ENCODE measurements at places on chromosomes 5 and 9.
A peak's percentile ranks its signal among the peaks of the same experiment; 100 is the strongest.

DNA sequence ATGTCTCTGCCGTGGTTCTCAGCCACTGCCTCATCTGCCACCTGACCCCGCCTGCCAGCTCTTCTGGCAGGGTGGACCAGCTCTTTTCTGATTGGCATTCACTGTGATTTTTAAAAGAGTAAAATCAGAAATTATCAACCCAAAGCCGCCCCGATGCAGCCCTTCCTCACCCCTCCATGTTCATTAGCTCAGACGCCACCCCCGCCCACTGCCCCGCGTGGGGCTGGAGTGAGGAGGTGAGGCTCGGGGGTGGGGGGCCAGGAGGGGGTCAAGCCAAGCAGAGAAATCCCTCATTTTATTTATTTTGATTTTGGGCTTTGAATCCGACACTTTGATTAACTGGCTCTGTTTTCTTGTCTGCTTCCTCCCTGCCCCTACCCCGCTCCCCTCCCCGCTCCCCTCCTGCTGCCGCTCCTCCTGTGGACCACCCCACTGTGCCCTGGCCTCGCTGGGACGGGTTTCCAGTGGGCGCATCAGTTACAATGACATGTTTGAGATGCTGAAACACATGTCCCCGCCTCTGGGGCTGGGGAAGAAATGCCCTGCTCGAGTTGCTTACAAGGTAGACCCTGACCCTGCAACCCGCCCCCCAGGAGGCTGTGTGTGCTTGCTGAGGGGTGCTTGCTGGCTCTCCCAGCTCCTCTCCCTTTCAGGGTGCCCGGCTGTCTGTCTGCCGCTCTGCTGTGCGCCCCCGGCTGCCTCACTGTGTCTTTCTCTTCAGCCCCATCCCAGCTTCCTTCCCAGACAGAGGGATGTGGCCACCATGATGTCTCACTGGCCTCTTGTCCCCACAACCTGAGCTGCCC lies 224.9 kb downstream of the CACNA1B start:
- no peak for DNase-seq

DNA sequence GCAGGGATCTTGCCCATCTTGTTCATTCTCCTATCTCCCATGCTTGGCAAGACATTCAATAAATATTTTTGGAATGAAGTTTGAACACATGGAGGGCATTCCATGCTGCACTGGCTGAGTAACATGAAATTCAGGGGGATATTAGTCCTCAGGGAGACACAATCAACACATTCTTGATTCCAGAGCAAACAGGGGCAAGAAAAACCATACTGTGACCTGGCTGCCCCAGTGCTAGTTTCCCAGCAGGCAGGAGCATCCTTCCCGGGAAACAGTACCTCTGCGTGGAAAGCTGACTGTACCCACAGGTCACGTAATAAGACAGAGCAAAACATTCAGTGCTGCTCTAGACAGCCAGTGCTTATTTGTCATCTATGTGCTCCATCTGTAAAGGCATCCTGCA lies 66.3 kb upstream of the SPOCK1 start:
- DNase-seq = no peak

GRCh38 chr5:134289509-134290113 lies 63.7 kb upstream of the PPP2CA start:
- peak; percentile 4 for DNase-seq

DNA sequence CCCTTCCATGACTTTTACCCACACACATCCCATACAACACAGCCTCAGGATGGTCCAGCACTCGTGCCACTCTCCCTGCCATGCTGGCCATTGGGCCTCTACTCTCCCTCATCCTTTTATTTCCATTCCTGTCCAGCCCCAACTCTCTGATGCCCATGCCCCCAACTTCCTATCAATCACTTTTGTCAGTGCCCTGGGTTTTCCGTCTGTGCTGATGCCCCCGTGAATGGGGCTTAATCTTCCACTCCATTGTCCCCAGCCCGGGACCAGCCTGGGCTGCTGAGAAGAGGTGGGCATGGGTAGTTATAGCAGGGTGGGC lies 12.6 kb upstream of the ACSL6 start:
- DNase-seq = no peak

- DNase-seq = no peak
These were observed 107.2 kb upstream of the SLIT3 start for GRCh38 chr5:169408171-169408570.

DNA sequence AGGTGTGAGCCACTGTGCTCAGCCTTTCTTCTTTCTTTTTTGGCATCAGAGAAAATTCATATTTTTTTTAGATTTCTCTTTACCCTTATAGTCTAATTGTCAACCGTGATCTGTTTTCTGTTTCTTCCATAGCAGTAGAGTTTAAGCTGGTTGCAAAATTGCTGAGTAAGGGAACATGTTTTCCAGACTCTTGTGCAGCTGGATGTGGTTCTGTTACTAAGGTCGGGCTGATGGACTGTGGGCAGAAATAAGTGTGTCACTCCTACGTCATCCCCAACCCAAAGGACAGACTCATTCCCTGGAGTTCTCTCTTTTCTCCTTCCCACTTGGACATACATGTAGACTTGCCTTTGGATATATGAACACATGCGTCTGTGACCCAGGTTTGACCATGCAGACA lies 64.1 kb upstream of the GOLM1 start:
- no peak for DNase-seq

DNA sequence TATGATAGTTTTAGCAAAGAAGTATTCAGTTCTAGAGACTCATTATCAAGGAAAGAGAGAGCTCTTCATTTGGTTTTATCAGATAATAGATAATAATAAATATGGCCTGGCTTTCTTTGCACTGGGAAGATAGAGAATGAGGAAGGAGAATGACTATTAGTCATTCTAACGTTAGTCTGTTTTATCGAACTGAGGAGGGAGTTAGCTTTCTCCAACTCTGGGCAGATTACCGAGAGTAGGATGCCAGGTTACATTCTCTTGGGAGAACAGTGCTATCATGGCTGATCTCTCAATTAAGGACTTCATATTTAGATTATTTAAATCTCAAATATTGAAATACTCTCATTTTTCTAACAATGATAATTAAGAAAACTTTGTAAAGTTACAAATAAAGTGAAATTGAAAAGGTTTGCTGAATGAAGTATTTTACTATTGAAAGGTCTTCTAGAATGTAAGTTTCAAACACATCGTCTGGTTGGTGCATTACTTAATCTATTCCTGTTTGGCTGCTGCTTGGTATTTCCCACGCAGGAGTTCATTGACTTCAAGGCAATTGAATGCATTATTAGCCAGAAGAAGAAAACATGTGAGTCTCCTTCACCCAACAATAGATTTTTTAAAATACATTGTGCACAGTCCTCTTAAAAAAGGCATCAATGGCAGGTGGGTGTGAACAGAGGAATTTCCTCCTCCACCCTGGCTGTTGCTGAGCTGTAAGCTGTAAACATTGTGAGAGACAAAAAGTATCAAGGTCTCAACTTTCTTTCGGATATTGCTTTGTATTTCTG lies 140.8 kb downstream of the C9orf152 start:
- DNase-seq = no peak

DNA sequence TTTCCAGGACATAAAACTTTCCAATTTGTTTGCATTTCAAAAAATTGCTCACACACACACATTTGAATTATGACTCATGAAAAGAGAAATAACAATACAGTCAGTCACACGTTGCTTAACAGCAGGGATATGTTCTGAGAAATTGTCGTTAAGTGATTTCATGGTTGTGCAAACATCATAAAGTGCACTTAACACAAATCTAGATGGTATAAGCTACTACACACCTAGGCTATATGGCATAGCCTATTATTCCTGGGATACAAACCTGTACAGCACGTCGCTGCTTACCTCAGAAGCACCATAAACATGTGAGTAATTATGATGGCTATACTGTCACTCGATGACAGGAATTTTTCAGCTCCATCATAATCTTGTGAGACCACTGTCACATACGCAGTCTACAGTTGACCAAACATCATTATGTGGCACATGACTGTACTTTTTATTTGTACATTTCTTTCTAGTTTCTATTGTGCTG lies 378.2 kb downstream of the ACTL7B start:
- DNase-seq = no peak

- DNase-seq = no peak
These were observed 5.2 kb downstream of the KCNN2 start for GRCh38 chr5:114367029-114367428.

DNA sequence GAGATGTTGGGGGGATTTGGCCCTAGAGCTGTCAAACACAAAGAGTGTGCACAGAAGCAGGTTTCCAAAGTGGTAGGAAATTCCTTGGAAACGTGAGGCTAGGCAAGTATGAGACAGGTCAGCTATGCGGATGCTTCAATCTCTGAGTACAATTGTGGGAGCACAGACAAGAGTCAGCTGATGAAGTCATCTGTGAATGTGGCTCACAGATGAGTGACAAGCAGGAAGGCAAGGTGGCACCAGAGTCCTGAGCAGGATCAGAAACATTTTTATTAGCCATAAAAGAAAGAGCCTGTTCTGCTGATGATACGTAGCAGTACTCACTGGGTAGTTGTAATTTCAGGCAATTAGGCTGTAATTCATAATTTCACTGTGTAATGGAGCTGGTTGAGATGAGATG lies 117.0 kb downstream of the DCP2 start:
- DNase-seq = no peak

DNA sequence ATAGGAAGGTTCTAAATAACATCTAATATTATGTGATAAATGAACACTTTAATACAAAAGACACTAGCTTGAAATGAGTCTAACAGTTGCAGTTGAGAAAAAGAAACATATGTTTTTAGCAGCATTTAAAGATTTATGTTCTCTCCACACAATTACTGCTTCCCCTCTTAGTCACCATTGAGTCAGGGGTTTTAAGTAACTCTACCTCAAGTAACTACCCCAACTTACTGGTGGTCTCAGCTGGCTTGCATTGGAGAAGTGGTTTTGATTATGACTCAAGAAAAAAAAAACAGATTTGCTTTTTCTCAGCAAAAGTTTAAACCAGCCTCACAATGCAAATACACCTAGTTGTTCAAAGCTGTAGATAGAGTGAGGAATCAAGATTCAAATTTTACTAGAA lies 1216.5 kb upstream of the CDH9 start:
- no peak for DNase-seq

DNA sequence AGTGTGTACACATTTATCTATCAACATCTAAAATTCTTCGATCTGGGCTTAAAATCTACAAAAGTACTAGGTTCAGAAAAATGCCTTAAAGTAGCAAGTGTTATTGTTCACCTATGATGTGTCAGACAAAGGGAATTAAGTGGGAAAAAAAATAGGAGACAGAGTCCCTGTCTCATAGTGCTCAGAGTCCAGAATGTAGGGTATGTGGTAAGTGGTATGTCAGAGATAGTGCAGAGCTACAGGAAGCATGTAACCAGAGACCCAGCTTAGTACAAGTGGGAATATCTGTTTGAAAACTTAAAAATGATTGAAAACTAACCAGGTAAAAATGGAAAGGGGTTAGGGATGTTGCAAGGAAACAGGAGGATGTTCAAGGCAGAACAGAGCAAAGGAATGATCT lies 482.8 kb downstream of the ELAVL2 start:
- no peak for DNase-seq

DNA sequence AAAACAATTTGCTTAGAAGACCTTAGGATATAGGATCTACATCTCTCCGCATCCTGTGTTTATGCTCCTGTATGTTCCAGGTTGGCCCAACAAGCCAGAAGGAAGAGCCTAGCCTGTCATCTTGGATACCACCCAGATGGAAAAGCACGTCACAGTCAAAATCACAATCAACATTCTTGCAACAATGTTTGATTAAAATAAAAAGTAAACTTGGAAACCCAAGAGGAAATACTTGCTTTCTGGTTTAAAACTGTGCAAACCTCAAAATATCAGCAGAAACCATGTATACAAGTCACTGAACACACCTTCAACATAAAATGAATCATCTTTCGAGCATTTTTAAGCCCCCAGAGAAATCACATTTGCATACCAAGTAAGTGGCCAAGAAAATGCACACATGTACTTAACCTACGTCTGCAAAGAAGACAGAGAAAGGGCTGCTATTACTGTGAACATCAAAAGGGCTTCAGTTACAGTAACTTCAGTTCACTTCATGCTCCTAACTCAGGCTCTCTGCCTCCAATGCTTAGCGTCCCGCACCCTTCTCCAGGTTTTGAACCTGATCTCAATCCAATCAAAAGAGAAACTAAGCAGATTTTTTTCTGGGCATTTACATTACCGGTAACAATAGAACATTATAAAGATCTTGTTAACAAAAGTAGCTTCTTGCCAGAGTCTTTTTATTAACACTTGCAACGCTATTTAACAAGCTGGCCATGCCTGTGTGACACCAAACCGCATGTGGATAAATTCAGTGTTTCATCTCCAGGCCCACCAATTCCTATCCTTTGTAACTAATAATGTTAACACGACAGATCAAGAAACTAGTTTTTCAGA lies 1.3 kb downstream of the ENC1 start:
- DNase-seq = no peak

DNA sequence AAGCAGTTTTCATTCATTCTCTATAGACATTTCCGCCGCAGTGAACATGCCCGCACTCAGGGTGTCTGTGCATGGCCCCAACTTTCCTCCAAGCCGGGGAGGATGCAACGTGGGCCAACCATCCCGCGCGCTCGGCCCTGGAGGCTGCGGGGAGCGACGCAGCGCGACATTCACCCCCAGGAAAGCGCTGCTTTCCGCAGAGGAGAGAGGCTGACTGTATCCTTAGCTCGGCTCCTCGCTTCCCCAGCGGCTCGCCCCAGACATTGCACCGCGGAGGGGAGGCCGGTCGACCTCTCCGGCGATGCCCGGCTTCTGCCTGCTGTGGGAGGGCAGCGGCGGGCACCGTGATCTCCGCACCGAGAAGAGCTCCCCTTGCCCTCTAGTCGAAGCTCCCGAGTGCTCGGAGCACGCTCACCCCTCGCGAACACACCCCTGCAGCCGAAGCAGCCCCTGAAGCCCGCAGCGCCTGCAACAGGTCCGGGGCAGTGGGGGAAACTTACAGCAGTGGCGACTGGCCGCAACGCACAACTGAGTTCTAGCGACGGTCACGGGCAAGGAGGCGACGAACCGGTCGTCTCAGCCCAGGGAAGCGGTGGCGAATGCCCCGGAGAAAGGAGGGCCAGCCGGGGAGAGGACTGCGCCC lies 600 bp downstream of the ENC1 start:
- DNase-seq = no peak

GRCh38 chr9:86062845-86063693 lies 36.3 kb downstream of the GOLM1 start:
- no peak for DNase-seq
